ENCODE measurements at places on chromosomes 4 and X. TPM values are rescaled to one million over a fixed set of nuclear protein-coding genes. Genes with fewer than 3 reads are reported as not detected.

The FRG1 gene
- 75.4 TPM for total RNA-seq

The MAB21L2 gene
- not detected for total RNA-seq

The ESX1 gene
- not detected for total RNA-seq

The SPARCL1 gene
- not detected for total RNA-seq

The SLC9B1 gene
- 3.4 TPM for total RNA-seq

The FRG2 gene
- total RNA-seq = not detected

Measured in activated T-cell treated with anti-CD3 and anti-CD28 coated beads, Interleukin-2, amount 50 U/mL, for 72 hours (primary cell).